ENCODE measurements at places on chromosomes 1 and 21.
A peak's percentile ranks its signal among the peaks of the same experiment; 100 is the strongest.

DNA sequence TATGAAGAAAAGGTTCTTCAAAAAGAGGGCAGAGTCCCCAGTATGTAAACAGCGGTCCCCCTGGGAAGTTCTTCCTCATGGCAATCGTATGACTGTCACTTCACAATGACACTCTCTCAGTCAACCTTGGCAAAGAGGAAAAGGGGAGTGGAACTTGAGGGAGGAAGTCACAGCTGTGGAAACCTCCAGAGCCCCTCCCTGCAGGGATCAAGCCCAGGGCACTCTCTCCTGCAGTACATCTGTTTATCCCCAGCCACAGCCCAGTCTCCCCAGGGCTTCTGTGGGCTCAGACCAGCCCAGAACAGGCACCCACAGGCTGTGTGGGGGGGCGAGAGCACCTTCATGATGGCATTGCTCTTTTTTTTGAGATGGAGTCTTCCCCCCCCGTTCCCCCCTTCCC lies 2.0 kb downstream of the ATP13A2 start:
- no peak for DNase-seq

GRCh38 chr1:37486680-37487618 lies 12.6 kb downstream of the ZC3H12A start:
- DNase-seq = no peak

- no peak for DNase-seq
Observed at GRCh38 chr1:185663332-185663731, 70.9 kb upstream of the HMCN1 start.

- no peak for DNase-seq
Observed at GRCh38 chr1:37732111-37732780, 32.7 kb downstream of the EPHA10 start.

DNA sequence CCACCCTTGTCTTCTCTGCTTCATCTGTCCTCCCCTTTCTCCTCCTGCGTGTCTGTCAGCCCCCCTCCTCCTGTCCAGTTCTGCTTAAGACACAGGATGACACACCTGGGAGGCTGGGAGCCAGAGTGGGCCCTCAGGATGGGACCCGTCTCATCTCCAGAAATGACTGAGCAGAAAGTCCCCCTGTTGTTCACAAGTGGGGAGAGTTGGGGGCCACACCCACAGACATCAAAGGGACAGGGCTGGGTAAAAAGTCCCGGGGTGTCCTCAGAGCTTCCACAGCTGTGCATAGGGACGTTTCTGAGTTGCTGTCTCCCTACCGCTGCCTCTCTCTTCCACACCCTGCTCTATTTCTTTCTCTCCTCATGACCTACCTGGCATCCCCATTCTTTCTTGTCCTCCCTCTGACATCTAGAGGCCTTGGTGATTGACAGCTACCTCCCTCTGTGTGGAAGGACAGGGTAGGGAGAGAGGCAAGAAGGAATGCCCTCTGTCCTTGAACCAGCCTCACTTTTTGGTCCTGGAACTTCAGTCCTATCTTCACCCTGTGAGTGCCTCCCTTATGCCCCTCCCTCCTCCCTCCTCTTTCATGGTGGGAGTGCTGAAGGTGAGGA lies 19.5 kb upstream of the SH2D2A start:
- no peak for DNase-seq

DNA sequence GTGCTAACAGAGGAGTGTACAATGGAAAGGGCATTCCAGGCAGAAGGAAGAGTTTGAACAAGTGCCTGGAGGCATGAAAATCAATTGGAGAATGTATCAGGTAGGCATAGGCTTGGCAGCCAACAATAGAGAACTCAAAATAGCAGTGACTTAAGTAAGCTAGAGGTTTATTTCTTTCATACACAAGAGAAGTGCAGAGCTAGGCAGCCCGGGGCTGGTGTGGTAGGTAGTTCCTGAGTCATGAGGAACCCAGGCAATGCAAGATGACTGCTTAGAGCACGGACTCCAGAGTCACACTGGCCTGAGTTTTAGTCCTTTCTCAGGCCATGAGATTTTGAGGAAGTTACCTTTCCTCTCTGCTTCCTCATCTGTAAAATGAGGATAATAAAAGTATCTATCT lies 74.8 kb upstream of the LRRN2 start:
- no peak for DNase-seq

GRCh38 chr1:246280551-246280950 lies 226.5 kb downstream of the SMYD3 start:
- DNase-seq = no peak

- DNase-seq = no peak
Observed at GRCh38 chr1:12438349-12438924, 179.6 kb downstream of the DHRS3 start.

DNA sequence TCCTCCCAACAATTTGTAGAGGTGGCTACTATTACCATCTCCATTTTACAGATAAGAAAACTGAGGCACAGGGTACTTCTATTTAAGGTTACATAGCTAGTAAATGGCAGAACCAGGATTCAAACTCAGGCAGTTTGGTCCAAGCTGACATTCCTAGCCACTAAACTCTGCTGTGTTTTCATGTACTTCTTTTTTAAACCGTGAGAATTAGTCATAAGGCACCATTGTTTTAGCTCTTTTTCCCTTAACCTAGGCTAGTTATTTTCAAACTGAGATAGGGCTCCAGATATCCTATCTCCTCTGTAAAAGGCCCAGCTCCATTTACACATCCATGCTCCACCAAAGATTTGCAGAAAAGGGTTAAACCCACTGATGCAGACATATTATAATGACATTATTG lies 92.9 kb downstream of the PTPN14 start:
- no peak for DNase-seq

- no peak for DNase-seq
Observed at GRCh38 chr1:5686925-5687706, 305.1 kb downstream of the NPHP4 start.

GRCh38 chr1:25695771-25696311 lies 79.2 kb downstream of the MAN1C1 start:
- DNase-seq = no peak

DNA sequence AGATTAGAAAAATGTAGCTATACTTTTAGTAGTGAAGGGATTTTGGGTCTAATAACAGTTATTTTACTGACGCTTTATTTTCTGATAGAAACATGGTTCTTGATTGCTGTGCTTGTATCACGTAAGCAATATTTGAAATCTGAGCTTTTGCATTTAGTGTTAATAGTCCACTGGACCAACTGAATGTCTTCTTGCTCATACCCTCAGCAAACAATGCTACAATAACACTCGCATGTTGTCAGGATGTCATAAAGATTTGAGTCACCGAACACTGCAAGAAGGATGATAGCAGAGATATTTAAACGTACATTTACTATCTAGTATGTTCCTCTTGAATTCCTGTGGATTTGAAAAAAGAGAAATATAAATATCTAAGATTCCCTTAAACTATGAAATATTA lies 7.5 kb downstream of the DYRK1A start:
- no peak for DNase-seq

DNA sequence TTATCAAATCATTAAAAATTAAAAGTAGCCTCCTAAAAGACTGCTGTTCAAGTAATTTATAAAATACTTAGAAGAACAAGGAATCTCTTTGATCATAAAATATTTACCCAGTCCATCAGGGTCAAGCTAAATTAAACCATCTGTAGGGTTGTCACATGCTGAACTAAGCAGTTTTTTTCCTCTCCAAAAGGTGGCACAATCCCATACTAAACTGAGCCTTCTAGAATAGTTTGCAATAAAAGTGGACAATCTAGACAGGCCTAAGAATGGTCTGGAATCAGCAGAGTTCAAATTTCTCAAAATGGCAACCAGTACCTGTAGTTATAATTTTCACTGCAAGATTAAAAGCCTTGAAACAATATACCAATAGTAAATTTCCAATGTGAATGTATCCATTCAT lies 194.8 kb downstream of the EIF4G3 start:
- no peak for DNase-seq

GRCh38 chr1:100578201-100578600 lies 40.3 kb downstream of the GPR88 start:
- no peak for DNase-seq

- DNase-seq = no peak
Observed at GRCh38 chr1:185860311-185860710, 126.1 kb downstream of the HMCN1 start.

DNA sequence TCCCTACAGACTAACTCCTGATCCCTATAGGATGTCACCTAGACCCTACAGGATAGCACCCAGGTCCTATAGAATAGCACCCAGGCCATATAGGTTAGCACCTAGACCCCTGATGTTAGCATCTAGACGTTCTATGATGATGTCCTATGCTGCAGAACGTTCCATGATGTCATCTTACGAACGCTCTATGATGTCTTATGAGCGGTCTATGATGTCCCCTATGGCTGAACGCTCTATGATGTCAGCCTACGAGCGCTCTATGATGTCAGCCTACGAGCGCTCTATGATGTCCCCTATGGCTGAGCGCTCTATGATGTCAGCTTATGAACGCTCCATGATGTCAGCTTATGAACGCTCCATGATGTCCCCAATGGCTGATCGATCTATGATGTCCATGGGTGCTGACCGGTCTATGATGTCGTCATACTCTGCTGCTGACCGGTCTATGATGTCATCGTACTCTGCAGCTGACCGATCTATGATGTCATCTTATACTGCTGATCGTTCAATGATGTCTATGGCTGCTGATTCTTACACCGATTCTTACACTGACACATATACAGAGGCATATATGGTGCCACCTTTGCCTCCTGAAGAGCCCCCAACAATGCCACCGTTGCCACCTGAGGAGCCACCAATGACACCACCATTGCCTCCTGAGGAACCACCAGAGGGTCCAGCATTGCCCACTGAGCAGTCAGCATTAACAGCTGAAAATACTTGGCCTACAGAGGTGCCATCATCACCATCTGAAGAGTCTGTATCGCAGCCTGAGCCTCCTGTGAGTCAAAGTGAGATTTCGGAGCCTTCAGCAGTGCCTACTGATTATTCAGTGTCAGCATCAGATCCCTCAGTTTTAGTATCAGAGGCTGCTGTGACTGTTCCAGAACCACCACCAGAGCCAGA lies 9.5 kb downstream of the SON start:
- DNase-seq = no peak

DNA sequence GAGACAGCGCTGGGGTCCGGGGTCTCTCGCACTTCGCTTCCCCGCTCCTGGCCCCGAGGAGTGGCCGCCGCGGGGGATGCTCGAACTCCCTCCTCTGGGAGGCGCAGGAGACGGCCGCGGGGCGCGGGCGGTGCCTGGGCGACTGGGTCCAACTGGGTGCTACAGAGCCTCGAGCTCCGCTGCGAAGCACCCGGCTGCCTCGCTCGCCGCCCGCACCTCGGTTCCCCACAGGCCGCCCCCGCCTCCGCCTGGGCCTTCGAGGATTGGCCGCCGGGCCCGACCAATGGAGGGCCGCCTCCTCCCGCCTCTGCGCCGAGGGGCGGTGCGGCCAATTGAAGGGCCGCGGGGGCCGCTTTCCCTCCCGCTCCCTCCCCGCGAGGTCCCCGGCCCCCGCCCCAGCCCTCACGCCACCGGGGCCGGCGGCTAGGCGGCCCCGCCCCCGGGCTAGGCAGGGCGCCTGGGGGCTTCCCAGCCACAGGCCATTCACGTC lies at the start of gene CNN3:
Gene CNN3 (minus strand): TSS at position 196 of the 490 bp plus-strand sequence. CDS start 216 bp downstream, outside the sequence.
- DNase-seq = peak; percentile 20

GRCh38 chr21:20031807-20032206 lies 966.4 kb upstream of the NCAM2 start:
- no peak for DNase-seq

GRCh38 chr1:30955448-30956015 lies 47.0 kb upstream of the SDC3 start:
- DNase-seq = no peak

DNA sequence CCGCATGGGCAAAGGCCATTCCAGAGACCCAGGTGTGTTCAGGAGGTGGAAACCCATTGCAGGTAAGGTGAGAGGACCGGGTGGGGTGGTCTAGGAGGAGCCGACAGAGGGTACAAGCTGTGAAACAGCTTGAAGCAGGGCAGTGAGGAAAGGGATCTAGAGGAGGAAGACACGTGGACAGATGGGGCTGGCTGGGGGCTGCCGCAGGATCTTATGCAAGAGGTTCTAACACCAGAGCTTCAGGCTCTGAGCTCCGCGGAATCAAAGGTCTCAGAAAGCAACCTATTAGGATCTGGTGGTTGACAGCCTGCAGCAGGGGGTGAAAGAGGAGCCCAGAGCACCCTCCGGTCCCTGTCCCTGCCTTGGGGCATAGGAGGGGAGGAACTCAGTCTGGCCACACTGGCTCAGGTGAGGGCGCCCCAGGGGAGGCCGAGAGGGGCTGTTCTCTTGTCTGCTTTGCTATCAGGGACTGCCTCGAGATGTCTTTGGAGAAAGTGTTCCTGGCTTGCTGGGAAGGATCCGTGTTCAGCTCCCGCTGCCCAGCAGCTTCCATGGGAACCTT lies 1.9 kb downstream of the TFF1 start:
- no peak for DNase-seq

DNA sequence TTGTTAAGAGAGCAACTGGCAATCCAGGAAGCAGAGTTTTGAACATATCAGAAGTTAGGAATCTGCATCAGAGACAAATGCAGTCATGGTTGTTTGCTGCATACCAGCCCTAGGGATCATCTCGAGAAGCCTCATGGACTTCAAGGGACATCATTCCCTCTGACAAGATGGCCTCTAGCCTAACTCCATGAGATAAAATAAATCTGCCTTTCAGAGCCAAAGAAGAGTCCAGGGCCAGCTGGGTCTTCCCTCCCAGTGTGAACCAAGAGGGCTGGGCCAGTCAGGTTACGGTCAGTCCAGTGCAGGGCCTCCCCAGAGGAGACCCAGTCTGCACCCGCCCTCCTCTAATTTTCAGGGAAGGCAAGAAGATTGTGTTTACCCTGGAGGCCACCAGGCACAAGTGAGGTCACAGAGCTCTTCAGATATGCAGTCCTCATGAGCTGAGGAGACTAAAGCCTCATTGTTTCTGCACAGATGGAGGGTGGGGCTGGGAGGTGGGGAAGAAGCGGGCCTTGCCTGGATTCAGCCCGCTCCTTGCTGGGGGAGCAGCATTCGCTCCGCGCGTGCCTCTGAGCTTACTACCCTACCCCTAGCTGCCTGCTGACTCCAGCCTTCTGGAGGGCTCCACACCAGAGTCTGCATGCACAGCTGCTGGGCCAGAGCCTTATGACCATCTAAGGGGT lies 52.8 kb downstream of the CAPN2 start:
- DNase-seq = no peak

Measured in stimulated activated CD4-positive, alpha-beta T cell treated with anti-CD3 and anti-CD28 coated beads, Interleukin-1b, Interleukin-23, amount 100 ng/mL, for 1 hour (primary cell).